ENCODE measurements at places on chromosomes 16 and 17.

- DNase-seq: peak; percentile 23
Measured at GRCh38 chr16:25126820-25127232, 15.3 kb downstream of the LCMT1 start.

- DNase-seq: no peak
Measured at GRCh38 chr17:38508570-38508950, 80.3 kb downstream of the ARHGAP23 start.

GRCh38 chr17:70379945-70380344 lies 210.6 kb downstream of the KCNJ2 start:
- no peak for DNase-seq

DNA sequence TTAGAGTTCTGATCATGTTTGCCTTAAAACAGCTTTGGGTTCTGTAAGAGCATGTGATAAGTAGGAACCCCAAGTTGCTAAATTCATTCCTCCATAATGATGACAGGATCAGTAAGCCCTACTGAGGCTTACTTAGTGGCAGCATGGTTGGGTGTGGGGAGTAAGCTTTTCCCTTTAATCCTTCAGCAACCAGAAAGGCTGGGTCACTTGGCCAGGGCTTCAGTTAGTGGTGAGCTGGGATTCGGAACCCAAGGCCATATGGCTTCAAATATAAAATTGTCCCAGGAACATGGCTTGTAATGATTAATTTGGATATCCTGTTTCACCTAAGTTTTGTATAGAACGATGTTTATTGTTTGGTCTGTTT lies 850 bp downstream of the GINS3 start:
- no peak for DNase-seq

- DNase-seq: no peak
Measured at GRCh38 chr17:56727876-56728617, 105.7 kb downstream of the C17orf67 start.

- DNase-seq: no peak
Measured at GRCh38 chr17:61196799-61197198, 202.8 kb upstream of the TBX2 start.

DNA sequence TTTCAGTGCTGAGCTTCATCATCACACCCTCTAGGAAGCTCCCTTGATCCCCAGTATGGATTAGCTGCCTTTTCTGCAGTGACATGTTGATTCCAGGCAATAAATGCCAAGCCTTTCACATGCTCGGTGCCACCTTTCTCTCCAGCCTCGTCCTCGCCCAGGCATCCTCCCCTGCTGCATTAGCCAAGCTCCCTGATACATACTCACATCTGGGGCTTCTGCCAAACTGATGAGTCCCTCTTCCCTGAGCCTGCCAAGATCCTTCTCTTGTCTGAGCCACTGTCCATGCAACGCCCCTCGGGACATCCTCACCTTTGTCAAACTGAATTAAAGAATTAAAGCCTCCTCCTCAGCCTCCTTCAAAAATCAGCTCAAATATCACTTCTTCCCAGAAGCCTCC lies 538.5 kb upstream of the CDH11 start:
- DNase-seq: no peak

- no peak for DNase-seq
Measured at GRCh38 chr17:74332763-74333283, 6.8 kb downstream of the KIF19 start.

DNA sequence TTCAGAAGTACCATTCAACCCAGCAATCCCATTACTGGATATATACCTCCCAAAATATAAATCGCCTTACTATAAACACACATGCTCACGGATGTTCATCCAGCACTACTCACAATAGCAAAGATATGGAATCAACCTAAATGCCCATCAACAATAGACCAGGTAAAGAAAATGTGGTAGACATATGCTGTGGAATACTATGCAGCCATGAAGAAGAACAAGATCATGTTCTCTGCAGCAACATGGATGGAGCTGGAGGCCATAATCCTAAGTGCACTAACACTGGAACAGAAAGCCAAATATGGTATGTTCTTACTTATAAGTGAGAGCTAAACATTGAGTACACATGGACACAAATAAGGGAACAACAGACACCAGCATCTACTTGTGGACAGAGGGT lies 7.8 kb downstream of the ALOX15 start:
- no peak for DNase-seq

GRCh38 chr16:67666559-67667452 lies at the start of the genes C16orf86 and ENKD1:
Gene C16orf86 (plus strand): TSS chr16:67666814. CDS start chr16:67666971, 157 bp downstream.
Gene ENKD1 (minus strand): TSS chr16:67666750. CDS start chr16:67666442, 308 bp downstream.
- DNase-seq: peak; percentile 94

DNA sequence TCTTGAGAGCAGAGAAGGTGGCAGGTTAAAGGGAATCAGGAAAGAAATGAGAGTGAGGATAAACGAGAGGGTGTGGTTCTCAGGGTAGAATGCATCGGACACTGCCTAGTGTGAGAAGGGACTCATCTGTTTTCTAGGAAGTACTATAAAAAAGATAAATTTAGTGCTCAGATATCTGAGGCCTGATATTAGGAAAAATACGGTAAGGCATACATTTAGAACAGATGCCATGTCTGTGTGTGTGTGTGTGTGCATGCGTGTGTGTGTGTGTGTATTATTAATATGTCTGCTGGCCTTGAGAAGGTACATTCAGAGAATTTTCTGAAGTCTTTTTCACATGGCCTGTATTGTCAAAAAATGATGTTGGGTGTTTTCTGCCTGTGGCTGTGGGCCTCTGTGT lies 414.8 kb downstream of the MAF start:
- no peak for DNase-seq

- no peak for DNase-seq
Measured at GRCh38 chr17:19424934-19425868, 14.2 kb downstream of the RNF112 start.

DNA sequence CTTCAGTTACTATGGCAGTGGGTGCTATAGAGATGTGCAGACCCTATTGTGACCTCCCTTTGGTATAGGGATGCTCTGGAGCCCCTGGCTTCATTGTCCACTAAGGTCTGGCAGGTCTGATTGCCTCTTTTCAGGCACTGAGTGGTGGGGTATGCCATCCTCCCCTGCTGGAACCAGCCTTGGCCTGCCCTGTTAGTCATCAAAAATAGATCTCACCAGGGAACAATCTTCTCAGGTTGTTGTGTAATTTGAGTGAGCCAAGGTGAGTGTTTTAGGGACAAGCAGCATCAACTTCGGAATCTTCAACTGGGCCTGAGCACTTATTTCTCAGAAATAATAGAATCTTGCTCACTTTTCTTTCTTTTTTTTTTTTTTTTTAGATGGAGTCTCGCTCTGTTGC lies 19.6 kb downstream of the HMOX2 start:
- no peak for DNase-seq

- no peak for DNase-seq
Measured at GRCh38 chr17:31431852-31432658, 40.6 kb downstream of the RAB11FIP4 start.

- no peak for DNase-seq
Measured at GRCh38 chr16:87464691-87465300, 28.0 kb downstream of the ZCCHC14 start.

GRCh38 chr17:45770632-45771270 lies 13.4 kb upstream of the CRHR1 start:
- DNase-seq: no peak

DNA sequence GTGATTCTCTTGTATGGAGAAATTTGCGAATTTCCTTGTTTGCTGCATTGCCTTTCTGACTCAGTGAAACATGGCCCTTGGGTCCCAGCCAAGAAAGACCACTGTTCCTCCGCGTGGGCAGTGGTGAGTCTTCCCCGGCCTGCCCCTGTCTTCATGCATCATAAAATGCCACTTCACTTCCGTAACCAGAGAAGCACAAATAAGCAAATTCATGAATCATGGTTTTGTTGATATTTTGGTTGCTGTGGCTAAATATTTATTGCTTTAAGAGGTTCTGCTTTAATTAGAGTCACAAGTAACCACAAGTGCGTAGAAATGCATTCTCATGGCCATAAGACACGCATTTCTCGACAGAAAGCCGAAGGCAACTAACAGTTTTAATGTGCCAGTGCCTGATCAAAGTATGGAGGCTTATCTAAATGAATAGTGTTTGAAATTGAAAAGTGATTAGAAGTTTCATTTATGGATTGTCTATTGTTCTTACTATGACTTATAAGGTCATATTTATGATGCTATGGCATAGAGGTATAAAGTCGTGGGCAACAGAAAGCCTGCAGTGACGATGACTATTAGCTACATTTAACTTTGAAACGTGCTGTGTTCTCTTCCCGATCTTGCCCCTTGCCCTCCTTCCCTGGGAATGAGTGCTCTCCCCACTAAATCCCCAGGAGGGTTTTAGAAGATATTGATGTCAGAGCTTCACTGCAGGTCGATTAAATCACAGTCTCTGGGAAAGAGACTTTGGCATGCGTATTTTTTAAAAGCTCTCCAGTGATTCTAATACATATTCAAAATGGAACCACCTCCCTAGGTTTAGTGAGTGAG lies 76.0 kb downstream of the WIPI1 start:
- DNase-seq: no peak

DNA sequence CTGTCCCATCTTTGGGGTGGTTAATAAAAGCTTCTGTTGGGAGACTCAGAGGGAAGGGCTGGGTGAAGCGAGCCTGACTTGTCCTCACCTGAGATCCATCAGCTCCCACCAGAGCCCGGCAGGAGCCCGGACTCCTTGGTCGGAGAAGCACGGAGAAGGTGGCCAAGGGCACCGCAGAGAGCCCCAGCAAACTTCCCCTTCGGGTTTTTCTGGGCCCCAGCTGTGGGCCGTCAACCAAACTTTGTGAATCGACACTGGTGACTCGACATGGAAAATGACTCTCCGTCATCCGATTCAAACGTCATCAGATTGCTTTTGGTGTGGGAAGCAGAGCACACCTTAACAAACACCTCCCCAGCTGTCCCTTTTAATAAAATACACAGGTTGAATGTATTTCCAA lies 21.4 kb downstream of the ENPP7 start:
- no peak for DNase-seq

DNA sequence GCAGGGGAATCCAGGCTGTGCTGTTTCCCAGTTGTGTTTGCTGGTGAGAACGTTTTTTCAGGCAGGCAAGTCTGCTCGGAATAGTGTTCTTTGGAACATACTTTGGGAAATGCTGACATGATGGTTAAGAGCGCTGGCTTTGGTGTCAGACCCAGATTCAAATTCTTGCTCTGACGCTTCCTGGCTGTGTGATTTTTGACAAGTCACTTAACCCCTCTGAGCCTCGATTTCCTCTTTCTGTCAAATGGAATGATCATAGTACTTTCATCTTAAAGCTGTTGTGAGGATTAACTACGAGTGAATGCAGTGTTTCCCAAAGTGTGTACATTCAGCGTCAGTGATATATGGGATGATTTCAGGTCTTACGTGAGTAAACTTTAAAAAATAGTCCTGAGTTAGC lies 4.8 kb downstream of the FBRS start:
- DNase-seq: no peak

DNA sequence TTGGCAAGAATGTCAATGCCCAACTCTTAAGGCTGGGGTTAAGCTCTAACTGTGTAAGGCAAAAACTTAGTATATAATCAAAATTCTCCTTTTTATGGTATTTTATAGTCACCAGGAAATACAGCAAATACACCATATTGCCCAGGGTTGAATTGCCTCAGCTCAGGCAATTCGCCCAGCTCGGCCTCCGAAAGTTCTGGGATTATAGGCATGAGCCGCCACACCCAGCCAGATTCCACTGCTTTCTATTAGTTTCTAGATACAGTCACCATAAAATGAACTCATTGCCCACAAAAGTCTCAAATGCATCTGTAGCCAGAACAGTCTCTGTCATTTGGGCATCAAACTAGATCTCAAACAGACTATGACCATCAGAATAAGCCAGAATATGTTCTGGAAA lies 238.7 kb upstream of the TOX3 start:
- DNase-seq: no peak

DNA sequence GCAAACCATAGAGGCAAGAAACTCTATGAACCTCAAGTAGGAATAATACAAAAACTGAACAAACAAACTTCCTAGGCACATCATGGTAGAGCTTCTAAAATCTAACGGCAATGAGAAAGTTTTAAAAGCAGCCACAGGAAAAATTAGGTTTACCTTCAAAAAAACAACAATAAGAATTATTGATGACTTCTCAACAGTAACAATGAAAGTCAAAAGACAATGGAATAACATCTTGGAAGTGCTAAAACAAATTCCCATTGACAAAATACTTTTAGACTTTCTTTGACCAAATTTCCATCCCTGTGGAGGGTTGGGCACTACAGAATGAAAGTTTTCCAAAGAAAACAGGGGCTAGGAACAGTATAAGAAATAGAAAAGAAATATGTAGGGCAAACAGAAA lies 222.9 kb upstream of the ERCC4 start:
- DNase-seq: no peak

GRCh38 chr16:31215287-31216162 lies 1.4 kb downstream of the PYDC1 start:
- peak; percentile 34 for DNase-seq

DNA sequence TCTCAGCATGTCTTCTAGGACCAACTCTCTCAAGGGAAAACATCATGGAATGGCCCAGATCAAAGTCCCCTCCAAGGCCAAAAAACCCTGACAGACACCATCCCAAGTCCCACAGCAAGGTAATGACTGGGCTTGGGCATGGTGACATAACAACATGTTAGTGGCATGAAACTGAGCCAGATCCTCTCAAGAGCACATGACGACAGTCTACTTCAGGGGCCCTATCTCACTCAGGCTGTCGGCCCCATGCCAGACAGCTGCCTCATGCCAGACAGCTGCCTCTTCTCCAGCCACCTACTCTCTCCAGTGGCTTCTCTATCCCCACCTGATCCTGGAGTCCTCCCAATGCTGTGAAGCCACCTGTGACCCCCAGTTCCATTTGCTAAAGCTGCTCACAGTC lies 18.4 kb downstream of the HSD11B2 start:
- no peak for DNase-seq

GRCh38 chr17:13209081-13209480 lies 191.3 kb upstream of the ELAC2 start:
- no peak for DNase-seq

GRCh38 chr16:87465306-87465705 lies 27.5 kb downstream of the ZCCHC14 start:
- no peak for DNase-seq

DNA sequence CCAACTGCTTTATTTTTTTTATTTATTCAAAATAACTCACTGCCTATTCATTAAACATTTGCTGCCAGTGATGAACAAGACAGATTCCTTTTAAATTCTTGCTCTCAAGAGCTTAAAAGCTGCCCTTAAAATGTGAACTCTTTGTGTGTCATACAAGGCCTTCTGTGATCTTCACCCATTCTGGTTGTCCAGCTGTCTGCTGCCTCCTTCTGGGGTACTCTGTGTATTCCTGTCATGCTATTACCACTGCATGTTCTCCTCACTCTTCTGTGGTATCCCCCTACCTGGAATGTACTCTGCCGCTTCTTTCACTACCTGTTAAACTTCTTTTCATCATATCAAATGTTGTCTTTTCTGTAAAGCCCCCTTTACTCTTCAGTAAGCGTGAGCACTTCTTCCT lies 165.8 kb downstream of the CHD9 start:
- no peak for DNase-seq

- DNase-seq: no peak
Measured at GRCh38 chr16:14476183-14476582, 153.9 kb downstream of the PARN start.
